ENCODE measurements at places on chromosomes 5 and 9.

DNA sequence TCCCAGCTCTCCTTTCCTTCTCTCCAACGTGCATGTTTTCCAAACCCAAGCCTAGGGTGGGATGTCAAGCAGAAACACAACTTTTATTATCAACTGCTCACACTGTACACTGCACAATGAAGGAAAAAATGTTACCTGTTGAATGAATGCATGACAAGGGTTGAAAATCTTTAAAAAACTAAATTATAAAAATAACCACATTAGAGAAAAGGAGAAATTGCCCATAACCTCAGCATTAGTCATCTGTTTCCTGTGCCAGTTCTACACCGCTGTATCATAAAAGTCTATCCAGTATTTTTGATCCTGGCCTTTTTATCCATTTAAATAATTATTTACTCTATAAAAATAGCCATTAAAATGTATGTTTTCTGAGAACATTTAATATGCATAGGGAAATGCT is 101.1 kb downstream of the APBA1 start:
- DNase-seq = no peak

GRCh38 chr9:133119103-133119845 is 1.8 kb downstream of the RALGDS start:
- DNase-seq = no peak

GRCh38 chr9:14690948-14691730 is 2.1 kb downstream of the ZDHHC21 start:
- no peak for DNase-seq

GRCh38 chr5:45741110-45741509 is 44.9 kb upstream of the HCN1 start:
- no peak for DNase-seq

- no peak for DNase-seq
Measured at GRCh38 chr5:142486020-142486419, 161.2 kb upstream of the SPRY4 start.

DNA sequence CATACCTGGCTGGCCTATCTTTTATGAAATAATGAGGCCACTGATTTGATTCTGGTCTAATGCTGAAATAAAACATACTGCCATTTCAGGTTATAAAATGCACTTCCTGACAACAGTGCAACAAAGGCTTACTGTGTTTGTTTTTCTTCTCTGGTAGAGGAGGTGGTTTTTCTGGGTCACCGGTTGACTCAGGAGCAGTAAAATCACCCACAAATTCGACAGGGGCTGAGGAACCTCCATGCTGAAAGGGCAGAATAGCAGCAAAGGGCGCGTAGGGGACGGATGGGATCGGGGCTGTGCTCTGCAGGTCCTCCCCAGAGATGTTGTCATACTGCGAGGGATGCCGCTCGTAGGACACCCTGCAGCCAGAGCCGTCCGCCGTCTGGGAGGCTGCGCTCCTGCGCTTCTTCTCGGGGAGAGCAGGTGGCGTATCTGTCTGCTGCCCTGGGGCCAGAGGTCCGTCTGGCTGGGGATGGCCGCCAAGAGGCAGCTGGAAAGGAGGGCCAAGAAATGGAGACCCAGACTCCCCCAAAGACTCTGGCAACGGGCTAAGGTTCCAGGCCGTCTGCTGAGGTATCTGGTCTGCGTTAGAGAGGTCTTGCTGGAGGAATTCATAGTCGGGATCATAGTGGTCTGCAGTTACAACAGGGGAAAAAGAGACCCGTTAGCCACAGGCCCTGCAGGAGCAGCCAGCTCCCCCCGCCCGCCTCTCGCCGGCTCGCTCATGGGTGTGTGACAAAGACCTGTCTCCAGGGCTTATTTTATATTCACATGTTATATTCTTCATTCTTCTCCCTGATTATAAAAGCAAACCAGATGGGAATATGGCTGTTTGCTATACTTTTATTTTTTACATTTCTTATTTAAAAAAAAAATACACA is 80.7 kb downstream of the PRRT1B start:
- DNase-seq = no peak

- no peak for DNase-seq
Measured at GRCh38 chr9:138118601-138119071, 241.1 kb downstream of the CACNA1B start.

Data from bone marrow (tissue), 2 donors.